ENCODE measurements at places on chromosomes 2 and 18.

DNA sequence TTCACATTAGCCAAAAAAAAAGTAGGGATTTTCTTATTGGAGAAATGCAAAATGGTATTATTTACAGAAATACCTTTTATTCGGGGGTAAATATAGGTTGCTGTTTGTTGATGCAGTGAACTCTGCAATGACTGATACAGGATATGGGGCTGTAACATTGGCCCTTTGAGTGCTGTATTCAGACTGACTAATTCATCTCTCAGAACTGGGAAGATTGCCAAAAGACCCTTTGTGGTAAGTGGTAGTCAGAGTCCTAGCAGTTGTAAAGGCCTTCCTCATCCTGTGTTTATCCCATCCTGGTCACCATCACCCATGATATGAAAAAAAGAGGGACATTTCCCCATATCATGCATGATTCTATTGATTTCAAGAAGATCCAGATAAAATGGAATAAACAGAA lies 14.0 kb upstream of the DCC start:
- DNase-seq, result no peak

DNA sequence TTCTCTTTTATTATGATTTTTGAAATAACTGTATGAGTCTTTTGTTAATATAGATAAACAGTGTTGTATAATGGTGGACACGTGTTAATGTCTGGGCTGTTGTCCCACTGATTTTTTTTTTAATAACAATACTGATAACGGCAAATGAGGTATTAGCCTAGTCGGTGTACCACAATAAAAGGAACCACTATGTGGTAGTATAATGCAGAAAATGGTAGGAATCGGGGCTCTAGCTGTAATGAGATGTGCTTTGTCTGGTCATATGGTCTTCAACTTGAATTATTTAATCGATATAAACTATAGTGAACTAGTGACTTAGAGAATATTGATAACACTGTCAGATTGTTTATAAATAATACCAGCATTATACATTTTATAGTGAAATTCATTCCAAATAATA lies 517.9 kb upstream of the SPHKAP start:
- DNase-seq, result no peak

DNA sequence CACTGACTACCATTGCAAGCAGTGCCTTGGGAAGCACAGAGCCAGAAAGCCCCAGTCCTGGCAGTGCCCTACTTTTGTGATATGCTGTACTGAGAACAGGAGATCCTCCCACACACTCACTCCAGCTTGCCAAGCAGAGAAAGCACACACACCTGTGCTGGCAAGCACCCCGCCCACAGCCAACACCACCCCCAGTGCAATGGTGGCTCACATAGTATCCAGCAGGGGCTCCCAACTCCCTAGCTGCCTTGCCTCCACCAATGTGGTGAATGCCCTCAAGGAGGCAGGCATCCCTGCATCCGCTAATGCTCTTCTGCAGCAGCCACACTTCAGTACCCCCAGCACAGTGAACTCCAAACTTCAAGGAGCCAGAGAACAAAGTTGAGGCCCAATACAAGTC lies 1655.8 kb downstream of the SUCLG1 start:
- peak; percentile 40 for DNase-seq

DNA sequence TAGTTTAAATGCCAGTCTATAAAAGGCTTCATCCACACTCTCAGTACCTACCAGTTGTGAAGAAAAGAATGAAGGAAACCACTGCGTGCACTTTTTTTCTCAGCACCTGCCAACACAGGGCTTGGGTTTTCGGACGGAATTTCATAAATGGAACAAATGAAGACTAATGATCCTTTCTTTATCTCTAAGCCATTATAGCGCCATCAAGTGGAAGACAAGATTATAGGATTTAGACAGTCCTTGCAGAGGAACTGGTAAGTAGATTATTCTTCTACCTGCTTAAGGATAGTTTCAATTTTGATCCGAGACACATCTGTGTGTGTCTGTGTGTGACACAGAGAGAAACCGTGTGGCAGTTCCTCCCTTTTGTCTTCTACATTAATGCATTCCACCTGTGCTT lies 245.6 kb downstream of the NRXN1 start:
- no peak for DNase-seq

DNA sequence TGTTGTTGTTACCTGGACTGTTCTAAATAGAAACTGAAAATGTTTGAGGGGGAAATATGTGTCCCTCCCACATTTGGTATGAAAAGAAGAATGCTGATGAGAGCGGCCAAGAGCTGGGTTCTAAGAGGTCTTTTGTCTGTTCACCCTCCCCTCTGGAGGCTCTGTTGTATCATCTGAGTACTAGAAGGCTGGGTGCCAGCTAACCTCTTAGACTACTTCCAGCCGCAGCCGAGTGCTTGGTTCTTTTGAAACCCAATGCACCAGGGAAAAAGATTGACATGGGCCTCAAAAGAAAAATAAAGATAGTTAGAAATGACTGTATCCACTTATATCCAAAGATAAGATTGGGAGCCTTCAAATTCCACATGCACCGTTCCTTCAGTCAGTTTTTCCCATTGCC lies 255.9 kb downstream of the TXNL1 start:
- no peak for DNase-seq

DNA sequence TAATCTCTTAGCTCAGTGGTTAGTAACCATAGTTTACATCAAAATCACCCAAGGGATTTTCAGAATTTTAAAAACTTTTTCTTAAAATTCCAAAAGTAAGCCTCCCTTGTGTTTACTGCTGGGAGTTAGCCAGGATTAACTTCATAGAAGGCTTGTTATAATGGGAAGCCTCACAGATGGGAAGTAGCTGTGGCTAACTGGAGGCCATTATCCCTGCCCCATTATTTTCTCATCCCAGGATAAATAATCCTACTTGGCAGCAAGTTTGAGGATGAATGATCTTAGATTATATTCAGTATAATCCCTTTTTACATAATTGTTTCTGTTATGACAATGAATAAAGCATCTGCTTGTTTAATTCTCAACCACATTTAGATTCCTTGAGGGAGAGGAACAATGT lies 25.5 kb downstream of the PLEK start:
- DNase-seq, result no peak

GRCh38 chr2:145760781-145761649 lies 1241.1 kb upstream of the ZEB2 start:
- no peak for DNase-seq

- no peak for DNase-seq
These were observed 314.7 kb upstream of the LYPD1 start for GRCh38 chr2:132984731-132985130.

DNA sequence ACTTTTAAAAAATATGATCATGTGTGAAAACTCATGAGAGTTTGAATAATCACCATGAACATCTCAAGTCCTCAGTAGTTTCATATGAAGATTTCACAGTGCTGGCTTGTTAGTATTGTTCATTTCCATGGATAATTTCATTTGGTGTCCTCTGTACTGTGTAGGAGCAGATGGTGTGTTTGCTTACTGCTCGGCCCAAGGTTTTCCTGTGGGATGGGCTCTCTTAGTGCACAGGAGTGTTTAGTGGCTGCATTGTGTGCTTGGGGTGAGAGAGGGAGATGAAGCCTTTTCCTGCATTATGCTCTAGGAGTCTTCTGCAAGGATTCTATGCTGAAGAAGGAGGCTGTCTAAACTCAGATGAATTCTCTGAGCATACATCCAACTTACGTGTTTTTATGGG lies 270.6 kb downstream of the SOCS6 start:
- no peak for DNase-seq

DNA sequence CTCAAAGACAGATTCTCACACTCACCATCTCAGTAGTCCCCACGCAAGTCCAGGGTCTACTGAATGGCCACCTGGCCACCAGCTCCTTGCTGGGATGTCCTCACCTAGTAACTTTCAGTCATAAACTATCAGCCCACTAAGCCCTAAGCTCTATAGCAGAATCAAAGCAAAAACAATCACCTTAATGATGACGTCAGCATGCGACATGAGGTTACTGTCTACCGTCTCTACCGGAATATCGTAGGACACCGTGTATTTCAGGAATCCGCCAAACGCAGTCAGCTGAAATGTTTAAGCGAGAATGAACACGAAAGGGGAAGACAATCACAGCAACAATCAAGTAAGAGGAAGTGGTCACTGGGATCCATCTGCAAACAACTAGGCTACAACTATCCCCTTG lies 81.8 kb downstream of the LAMA1 start:
- no peak for DNase-seq

GRCh38 chr18:66473882-66474281 lies 130.0 kb downstream of the CDH19 start:
- DNase-seq, result no peak

- peak; percentile 63 for DNase-seq
These were observed 925 bp downstream of the SOS1 start for GRCh38 chr2:39119732-39120520.

- DNase-seq, result no peak
These were observed 100.7 kb upstream of the ID2 start for GRCh38 chr2:8581234-8581561.

DNA sequence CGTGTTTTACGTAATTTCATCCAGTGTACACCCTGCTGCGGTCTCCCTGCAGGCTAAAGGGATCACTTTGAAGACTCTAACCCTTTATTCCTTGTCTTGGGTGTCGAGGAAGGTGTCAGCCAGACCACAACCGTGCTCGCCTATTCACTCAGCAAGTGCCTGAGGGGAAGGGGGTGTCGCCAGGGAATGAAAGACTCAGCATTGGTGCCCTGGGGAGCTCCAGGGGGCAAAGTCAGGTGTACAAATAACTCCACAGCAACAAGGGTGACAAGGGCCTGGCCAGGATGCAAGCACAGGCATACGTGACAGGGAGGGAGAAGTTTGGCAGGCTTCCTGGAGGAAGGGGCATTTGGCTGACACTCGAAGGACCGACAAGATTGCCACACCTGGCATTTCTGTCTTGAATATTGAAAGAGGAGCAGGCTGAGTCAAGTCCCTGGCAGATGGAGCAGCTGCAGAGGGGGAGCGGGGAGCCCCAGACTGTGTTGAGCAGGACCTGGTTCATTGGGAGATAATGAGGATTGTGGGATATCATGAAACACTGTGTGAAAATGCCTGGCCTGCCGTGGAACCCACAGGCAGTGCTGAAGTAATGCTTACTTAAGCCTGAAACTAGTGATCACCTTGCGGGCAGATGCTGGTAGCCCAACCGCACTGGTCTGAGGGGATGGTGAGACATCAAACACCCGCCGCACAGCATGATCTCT lies 93.9 kb downstream of the RHOB start:
- DNase-seq, result no peak

DNA sequence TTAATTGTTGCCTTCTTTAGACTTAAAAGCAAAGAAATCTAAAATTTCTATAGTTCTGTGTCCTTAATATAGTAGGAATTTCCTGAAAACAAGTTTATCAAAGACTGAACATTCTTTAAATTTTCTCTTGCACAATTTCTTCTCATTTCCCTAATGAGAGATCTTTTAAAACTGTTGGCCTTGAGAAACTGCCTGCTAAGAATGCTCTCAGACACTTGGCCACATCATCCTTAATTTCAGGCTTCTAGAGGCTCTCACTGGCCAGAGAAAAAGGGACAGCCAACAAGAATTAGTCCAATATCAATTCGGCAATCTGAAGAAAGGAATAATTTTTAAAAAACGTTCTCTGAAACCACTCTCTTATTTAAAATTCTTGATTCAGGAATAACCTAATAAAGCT lies 167.0 kb upstream of the CREB1 start:
- DNase-seq, result no peak

- no peak for DNase-seq
These were observed 1.3 kb downstream of the SLC66A3 start for GRCh38 chr2:11156396-11157075.

GRCh38 chr2:241937297-241937696 lies 67.8 kb downstream of the RTP5 start:
- no peak for DNase-seq

DNA sequence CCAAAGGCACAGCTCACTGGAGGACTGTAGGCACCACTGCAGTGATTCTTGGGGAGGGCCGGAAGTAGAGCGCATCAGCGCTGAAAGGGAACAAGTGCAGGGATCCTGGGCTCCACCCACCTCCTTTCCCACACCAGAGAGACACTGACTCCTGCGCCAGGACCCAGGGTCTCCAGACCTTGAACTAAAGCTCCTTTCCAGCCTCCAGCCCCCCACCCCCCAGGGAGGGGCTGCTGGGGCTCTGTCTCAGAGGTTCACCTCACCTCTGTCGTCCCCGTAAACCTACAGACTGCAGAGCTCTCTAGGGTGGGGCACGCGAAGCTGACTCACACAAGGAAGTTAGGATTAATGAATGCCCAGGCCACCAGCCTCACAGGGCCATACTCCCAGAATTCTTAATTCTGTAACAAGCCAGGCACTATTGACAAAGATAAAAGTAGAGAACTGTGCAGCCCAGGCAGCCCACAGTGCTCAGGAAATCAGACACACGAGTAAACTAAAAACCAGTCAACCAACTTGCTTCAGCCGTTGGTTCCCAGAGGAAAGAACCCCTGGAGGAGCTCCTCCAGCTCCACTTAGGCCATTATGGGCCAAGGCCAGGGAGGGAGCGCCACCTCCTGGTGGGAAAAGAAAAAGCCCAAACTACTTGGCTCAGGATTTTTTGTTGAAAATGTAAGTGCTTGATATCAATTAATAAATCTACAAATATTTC lies 45.1 kb upstream of the ACAA2 start:
- peak; percentile 58 for DNase-seq

All from left lung (tissue), 14 donors.